ENCODE measurements at places on chromosomes 4 and X.
A peak's percentile ranks its signal among the peaks of the same experiment; 100 is the strongest.

DNA sequence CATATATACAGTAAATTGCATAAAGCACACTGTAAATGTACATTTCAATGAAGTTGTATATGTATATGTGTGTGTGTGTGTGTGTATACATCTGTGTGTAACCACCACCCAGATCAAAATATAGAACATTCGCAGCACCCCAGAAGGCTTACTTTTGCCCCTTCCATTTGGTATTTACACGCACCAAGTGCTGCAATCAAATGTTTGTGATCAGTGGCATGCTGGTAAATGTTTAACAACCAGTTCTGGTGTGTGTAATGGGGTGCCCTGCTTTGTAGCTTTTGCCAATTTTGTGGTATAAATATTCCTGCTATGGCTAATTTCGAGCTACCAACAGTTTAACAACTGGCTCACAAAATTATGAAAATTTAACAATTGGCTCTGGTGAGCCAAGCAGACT, 101.3 kb downstream of the RTL5 start:
- no peak for DNase-seq

DNA sequence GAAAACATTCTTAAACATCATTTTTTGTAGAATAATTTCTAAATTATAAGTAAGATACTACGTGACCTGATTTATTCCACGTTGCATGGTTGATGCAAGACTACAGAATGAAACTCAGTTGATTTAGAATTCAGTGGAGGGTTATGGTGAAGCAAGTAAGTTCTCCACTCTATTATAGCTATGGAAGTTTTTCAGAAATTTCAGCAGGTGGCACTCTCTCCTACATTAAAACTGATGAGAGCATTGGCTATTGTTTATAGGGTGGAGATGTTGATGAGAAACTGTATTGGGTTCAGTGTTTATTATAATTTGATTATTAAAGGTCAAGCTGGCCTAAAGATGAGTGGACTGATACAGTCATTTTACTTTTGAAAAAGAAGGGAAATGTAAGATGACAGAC, 88.0 kb downstream of the FNIP2 start:
- DNase-seq = peak; percentile 36

DNA sequence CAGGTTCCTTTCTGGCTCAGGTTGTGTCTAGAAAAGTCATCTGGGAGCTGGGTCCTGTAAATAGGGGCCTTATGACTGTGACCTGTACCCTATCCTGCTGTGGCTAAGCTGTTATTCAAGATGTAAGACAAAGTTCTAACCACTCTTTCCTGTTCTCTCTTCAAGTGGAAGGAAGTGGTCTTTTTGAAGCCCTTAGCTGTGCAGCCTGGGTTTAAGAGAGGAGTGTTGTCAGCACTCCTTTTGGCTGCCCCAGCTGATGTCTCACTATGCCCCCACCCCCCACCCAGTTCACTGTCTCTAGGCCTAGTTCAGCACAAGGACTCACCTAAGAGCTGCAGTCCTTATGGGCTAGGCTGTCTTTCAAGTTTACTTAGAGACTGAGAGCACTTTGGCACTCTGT, 1069.5 kb downstream of the FAM133A start:
- DNase-seq = no peak

- no peak for DNase-seq
Measured at GRCh38 chr4:164428561-164428960, 325.4 kb upstream of the SMIM31 start.

GRCh38 chr4:780716-781492, 45.0 kb downstream of the CPLX1 start:
- no peak for DNase-seq

- DNase-seq = no peak
Measured at GRCh38 chr4:144056800-144057199, 37.6 kb upstream of the GYPB start.

GRCh38 chr4:7516773-7517144, 82.0 kb upstream of the PSAPL1 start:
- DNase-seq = no peak

GRCh38 chrX:2401201-2401589, 99.6 kb downstream of the DHRSX start:
- DNase-seq = no peak

DNA sequence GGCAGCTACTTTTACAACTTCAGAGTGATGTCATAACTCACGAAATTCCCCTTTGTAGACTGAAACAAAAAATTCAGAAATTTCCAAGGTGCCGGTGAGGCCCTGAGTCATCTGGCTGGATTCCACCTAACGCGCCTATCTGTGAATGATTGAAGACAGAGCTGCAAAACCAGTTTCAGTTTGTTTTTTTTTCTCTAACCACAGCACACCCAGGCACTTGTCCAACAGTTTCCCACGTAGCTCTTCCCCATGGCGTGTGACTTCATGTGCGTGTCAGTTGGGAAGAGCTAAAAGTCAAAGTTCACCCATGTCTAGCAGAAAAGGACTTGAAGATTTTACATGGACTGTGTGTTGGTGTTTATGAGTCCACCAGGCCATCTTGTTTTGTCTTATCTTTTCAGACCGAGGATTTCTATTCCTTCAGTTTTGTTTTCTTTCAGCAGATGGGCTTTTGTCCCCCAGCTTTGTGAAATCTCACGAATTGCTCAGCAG, 16.4 kb downstream of the TCEANC start:
- no peak for DNase-seq

DNA sequence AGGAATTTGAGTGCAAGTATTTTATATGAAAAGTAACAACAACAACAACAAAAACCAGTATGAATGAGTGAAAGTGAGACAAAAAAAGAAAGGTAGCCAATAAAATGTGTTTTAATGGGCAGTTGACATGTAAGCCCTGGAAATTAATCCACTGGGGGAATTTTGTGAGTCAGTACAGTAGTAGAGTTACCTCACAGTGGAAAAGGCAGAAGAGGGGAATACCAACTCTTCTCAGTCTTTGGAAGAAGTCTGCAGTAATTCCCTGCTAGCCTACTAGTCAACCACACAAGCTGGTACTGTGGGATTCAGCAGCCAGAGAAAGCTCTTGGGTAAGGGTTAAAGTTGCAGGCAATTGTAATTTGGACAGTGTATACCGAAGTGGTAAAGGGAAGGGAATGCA, 76.3 kb upstream of the IL15 start:
- DNase-seq = no peak

- DNase-seq = peak; percentile 48
Measured at GRCh38 chr4:158314756-158315487, 104.6 kb downstream of the TMEM144 start.

DNA sequence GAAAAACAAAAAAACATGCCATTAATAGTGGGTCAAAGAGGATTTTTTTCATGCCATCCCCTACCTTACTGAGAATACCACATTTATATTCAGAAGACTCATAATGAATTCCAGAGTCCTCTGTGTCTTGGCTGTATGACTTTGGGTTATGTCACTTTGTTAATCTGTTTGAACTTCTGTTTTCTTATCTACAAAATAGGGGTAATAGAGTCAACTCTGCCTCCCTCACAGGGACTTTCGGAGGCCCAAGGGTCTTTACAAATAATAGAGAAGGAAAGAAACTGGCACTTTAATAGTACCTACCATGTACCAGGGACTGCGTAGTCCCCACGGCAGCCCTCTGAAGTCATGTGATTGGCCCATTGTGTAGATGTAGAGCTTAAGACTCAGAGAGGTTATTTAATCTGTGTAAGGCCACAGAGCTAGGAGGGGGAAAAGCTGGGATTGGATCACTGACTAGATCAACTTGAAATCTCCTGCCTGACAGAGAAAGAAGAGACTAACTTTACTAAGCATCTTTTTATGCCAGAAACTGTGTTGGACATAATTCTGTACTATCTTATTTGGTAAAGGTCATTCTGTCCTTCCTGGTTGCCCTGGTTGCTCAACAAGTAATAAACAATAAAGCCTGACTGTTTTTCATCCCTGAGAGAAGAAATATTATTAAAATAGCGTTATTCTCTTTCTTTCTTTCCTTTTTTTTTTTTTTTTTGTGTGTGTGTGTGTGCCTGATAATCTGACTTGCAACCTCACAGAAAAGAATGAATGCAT, 59.6 kb downstream of the NFKB1 start:
- DNase-seq = no peak

GRCh38 chr4:173332963-173333657, 1.0 kb downstream of the HMGB2 start:
- DNase-seq = no peak

DNA sequence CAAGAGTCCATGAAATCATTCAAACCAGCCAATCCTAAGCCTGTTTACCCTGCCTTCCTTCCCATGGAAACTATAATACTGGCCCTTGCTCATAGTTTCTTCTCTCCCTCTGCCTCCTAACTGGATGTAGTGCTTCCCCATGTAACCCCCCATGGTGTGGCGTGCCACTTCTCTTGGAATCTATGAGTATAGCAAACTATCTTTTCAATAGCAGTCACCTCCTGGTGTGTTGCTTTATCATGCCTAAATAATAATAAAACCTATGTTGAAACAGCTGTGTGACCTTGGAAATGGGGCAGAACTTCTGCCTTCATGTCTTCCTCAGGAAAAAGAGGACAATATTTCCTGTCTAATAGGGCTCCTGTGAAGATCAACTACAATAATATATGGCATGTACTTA, 234.8 kb upstream of the EDNRA start:
- no peak for DNase-seq

DNA sequence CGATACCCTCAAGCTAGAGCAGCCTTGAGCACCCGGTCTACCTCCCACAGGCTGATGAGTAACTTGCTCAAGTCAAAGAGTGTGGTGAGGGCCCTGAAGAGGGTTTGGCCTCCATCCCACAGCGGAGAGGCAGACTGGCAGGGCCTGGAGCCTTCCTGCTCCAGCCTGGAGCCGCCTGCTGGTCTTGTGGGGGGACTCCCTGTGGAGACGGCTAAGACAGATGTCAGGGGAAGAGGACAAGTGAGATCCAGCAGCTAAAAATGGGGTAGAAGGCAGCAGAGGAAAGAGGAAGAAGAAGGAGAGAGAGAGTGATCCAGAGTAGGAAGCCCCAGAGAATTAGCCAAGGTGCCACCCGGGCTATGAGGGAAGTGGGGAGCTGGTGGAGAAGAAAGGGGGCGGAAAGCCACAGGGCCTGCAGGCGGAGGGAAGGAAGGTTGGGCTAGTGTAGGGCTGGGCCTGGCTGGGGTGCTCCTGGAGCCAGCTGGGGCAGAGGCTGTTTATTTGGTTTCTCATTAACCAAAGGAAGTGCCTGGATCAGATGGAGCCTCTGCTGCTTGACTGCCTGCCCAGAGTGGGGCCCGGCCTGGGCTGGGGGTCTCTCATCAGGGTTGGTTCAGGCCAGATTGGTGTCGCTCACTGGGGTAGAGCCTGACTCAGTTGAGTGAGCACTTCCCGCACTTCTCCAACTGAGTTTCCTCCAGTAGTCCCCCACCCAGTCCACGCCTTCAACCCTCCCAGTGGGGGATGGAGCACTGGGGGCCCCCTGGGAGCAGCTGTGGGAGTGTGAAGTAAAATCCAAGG, 14.2 kb downstream of the EFNB1 start:
- no peak for DNase-seq

- DNase-seq = no peak
Measured at GRCh38 chrX:36974911-36975310, 33.3 kb upstream of the FAM47C start.

- DNase-seq = no peak
Measured at GRCh38 chr4:82984459-82984858, 26.2 kb downstream of the LIN54 start.

GRCh38 chrX:100687128-100687527, 43.1 kb downstream of the SRPX2 start:
- DNase-seq = no peak

DNA sequence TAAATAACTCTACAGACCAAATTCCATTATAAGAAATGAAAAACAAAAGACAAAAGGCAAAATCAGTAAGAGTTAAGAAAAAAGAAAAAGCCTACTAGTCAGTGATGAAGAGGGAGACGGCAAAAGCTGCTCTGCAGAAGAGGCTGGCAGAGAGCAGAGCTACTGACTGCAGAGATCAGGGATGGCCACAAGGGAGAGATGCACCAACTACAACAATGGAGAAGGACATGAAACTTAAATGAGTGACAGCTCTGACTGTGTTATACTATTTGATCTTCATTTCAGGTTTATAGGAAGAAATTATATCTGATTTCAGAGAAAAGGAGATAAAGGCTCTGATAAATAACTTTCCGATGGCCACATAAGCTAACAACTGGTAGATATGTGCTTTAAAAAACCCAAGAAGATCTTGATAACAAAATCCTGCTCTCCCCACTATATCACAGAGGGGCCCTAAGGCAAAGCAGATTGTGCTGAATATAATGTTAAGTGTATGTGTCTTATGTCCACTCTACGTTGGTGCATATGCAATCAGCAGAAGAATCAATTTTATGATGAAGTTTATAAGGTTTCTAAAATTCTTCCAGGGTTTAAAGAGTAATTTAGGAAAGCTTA, 58.4 kb upstream of the COX18 start:
- DNase-seq = no peak

DNA sequence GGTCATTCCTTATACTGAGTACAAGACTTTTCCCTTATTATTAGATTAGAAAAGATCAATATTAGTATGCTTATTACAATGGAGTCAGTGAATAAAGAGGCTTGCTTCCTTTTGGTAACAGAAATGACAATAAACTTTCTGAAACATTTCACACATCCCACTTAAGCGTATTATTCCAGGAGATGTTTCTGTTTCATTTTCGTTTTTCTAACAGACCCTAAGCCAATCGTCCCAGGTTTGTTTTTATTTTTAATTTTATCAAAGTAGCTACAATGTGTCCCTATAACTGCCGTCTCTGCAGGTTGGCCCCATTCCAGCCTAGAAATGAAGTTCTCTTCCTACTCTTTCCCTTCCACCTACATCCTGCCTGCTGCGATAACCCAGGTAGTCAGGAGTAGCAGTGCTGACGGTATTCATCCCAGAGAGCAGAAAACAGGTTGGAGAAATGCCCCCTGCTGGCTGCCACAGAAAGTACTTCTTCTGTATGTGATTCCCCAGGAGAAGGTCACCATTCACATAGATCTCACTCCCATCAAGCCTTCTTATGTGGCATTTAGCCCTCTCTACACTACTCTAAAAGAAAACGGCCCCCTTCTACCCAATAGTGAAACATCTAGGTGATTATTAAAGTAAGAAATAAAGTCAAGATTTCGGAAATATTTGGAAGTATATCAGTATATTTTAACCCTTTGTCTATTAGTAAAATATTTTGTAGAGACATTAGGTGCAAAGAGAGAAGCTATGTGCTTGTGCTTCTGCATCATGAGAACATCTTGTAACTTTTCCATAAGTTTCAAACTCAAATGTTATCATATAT, 40.4 kb downstream of the ENPEP start:
- peak; percentile 63 for DNase-seq

DNA sequence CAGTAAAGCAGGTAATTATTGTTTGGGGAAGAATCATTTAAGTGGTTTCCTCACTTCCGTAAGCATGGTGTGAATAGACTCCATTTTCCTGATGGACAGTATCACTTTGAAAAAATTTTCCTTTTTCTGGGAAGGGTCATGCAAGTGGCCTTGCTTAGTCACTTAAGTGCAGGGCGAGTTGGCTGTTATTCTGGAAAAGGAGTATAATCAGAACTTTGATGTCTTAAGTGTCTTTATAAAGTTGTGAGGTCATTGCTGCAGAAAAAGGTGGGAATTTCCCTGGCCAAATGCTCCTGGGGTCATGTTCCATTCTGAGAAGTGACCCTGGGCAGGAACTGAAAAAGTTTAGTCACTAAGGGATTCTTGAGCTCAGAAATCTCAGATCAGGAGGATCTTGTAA, 146.1 kb upstream of the OTUD4 start:
- DNase-seq = no peak

Data from glomerular endothelial cell (primary cell).